NCI-H1092 (cell line): ENCODE measurements at places on chromosomes 6 and 20.
A peak's percentile ranks its signal among the peaks of the same experiment; 100 is the strongest.

DNA sequence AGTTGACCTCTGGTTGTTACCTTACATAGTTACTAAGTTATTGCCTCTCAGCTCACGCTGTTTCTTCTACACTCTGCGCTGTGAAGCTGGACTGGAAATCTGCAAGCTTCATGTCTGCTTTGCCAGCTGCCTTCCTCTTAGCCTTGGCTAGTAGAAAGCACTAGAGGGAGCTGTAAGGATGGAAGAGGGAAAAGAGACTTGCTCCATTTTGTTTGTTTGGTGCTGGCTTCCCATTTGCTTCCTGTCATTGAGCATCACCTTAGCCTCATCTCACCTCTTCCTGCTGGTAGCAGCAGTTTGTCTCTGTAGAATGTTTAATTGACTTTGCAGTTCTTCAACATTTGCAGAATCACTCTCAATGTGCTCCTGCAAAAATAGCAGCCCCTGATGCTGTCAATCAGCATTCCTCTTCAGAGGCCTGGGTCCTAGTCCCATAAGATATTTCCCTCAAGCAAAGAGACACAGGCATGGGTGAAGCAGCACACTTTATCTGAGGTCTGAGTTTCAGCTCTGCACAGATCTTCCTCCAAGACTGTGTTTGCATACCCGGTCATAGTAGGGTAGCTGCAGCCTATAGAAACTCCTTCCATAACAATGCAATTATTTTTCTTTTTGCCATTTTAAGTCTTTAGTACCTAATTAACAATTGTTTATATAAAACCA, 302.2 kb upstream of the EPHA7 start:
- DNase-seq: peak; percentile 28

DNA sequence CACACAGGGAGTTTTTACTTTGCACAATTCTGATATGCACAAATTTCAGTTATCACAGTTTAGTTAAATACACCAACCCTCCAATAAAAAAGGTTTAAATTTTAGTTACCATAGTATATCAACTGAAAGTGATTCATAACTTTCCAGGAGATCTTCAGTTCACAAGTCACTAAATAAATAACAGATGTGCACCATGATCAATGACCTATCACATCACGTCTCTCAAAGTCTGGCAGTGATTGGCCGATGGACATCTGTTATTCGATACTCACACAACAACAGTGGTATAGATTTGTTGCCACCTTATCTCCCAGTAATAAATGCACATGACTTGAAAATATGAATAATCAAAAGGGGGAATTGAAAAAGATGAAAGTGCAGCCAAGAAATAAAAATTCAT, 66.8 kb upstream of the PTCHD4 start:
- no peak for DNase-seq

DNA sequence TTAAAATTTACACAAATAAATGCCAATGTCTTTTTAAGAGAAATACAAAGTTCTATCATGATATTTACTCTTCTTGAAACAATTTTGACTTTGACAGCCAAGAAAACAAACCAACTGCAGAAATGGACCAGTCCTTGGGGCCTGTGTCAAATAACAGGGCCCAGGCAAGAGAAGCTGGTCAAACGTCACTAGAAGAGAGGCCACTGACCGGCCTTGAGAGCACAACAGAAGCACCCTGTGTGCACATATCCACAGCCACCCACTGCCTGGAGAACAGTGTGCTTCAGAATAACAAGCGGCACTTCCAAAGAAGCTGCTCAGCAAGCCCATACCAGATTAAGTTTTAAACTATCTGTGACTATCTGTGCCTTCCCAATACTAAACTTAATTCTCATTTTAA, 14.8 kb downstream of the APMAP start:
- DNase-seq: no peak

- no peak for DNase-seq
Measured at GRCh38 chr6:147161974-147162495, 42.2 kb upstream of the STXBP5 start.

- DNase-seq: no peak
Measured at GRCh38 chr6:135990439-135990838, 138.9 kb downstream of the PDE7B start.

- DNase-seq: no peak
Measured at GRCh38 chr6:79646006-79646405, 14.9 kb downstream of the SH3BGRL2 start.

DNA sequence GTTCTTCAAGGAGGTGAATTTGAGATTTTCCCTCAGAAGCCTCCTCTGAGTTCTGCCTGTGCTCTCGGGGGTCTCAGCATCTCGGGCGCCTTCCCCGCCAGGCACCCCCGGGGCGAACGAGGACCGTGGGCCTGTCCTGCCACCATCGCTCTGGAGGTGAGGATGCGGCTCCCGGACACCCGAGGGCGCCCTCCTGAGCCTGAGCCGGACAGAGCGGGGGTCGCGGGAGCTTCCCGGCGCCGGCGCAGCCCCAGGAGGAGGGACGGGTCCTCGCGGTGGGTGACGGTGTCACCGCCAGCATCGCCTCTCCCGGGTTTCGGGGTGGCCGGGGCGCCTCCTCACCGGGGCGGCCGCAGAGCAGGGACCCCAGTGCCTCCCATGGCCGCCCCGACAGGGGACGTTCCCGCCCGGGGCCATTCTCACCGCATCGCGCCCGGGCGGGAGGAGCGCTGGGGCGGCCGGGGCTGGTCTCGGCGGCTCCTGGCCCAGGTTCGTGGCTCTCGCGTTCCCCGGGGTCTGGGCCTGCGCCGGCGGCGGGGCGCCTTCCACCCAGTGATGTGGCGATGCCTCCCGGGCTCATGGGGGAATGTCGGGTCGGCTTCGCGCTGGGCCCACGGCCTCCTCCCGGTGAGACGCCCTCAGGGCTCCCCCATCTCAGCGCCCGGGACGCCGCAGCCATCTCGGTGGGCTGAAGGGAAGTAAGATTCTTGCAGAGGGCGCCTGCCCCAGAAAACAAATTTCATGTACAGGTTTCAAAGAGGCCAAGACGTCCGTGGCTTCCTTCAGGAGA, 210.5 kb downstream of the ERMARD start:
- no peak for DNase-seq

DNA sequence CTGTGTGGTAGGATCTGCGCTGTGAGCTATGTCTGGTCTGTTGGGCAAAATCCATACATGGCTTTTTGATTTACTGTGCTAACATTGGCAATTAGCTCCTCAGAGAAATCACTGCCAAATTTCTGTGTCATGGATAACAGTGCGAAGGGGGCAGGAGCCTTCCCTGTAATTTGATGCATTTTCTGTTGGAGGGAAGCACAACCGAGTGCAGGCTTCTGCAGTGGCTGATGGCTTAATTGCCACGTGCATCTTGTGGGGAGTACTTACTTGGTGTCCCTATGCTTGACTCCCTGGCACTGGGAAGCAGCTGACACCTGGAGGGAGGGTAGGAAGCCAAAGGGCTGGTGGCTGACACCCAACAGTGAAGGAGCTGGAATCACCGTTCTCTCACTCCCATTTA, 99.3 kb upstream of the PROKR2 start:
- no peak for DNase-seq
